ENCODE measurements at places on chromosomes 12 and 14.

DNA sequence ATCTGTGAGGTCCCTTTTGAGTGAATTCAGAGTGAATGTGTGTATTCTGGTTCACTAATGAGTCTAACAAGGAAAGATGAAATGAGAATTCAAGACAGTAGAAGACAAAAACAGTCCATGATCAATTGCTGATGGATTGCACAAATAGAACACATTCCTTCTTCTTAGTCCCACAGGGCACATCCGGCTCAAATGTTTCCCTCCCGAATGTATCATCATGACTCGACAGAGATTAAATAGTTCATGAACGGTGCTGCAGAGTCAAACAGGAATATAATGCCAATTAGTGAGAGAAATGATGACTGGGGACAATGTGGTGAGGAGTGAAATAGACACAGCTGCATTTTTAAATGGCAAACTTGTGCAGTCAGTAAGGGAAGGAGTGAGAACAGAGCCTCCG is 11.5 kb upstream of the SFSWAP start:
- no peak for DNase-seq
- no peaks in the 10 kb centered on the region for H3K4me1 ChIP-seq
- no peak overlapping the region for H3K4me3 ChIP-seq
- H3K36me3 ChIP-seq = no peaks in the 10 kb centered on the region

DNA sequence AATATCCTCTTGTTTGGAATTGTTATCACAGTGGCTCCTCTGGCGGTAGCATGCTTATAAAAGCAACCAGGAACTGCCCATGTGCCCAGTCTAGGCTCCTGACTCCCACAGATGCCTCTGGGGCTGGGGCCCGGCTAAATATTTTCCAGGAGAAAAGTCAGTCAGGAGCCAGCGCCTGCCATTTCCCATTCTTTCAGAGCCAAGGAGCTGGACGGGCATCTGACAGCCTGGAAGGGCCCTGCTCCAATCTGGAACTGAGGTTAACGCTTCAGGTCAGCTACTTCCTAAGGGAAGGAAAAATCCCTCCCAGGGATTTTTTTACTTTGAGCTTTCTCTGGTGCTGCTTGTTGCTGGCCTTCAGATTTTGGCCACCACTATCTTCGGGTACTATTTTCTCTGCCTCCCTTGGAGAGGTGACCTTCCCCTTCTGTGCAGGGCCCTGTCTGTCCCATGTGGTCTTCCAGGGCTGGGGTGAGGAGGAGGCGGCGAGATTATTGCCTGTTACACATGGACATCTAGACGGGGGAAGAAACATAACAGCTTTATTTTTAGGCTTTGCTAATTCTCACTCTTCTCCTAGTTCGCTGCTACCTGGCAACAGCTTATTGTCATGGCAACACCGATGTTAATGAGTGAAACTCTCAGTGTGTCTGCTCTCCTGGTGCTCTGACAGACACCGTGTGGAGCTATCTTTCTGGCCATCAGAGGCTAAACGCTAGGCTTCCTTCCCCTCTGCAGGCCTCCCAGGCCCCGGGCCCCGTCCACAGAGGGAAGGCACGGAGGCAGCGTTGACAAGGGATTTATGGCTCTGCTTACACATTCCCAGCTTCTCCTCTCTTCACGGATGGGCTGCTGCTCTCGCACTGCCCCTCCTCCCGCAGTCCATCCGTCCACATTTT is 160.4 kb downstream of the CACNA1C start:
- peaks cover 53% of the 10 kb centered on the region for H3K27me3 ChIP-seq
- no peak overlapping the region for H3K4me3 ChIP-seq
- no peak overlapping the region for H3K27ac ChIP-seq
- no peak for DNase-seq
- no peaks in the 10 kb centered on the region for H3K36me3 ChIP-seq

DNA sequence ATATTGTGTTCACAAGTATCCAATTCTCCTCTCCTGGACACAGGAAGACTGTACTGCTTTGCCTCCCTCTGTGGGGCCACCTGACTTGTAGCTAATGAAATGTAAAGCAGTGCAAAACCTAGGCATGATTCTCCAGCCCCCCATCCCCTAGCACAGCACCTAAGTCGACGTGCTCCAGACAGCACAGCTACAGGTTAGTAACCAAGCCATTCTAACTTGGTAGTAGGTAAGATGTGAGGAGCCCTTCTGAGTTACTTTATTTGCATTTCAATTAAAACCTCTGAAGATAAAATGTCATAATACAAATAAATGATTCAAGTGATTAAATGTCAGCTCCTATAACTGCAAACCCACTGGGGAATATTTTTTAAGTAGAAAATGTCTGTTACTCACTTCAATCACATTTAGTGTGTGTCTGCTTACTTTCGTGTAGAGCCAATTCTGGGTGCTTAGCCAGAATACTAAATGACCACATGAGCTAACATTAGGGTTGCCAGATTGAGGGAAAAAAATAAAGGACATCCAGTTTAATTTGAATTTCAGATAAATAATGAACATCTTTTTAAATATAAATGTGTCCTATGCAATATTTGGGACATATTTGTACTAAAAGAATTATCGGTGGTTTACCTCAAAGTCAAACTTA is 64.8 kb upstream of the HIF1A start:
- no peak overlapping the region for H3K27ac ChIP-seq
- H3K4me1 ChIP-seq = no peaks in the 10 kb centered on the region
- no peaks in the 10 kb centered on the region for H3K27me3 ChIP-seq

GRCh38 chr12:96514328-96514727 is 25.0 kb downstream of the CFAP54 start:
- no peaks in the 10 kb centered on the region for H3K27me3 ChIP-seq
- H3K36me3 ChIP-seq = peaks cover 9% of the 10 kb centered on the region
- peaks cover 4% of the 10 kb centered on the region for H3K4me1 ChIP-seq
- H3K4me3 ChIP-seq = no peak overlapping the region
- H3K27ac ChIP-seq = no peak overlapping the region

- peak; percentile 69 for DNase-seq
- H3K36me3 ChIP-seq = no peaks in the 10 kb centered on the region
- peaks cover 10% of the 10 kb centered on the region for H3K4me1 ChIP-seq
- peaks cover 23% of the 10 kb centered on the region for H3K27me3 ChIP-seq
- H3K27ac ChIP-seq = peak overlapping the region; percentile 83
Measured at GRCh38 chr12:4107436-4107878, 166.1 kb upstream of the CCND2 start.

GRCh38 chr14:94571395-94571794 is 9.8 kb upstream of the SERPINA5 start:
- DNase-seq = no peak
- no peaks in the 10 kb centered on the region for H3K27me3 ChIP-seq
- H3K4me3 ChIP-seq = no peak overlapping the region
- no peak overlapping the region for H3K27ac ChIP-seq
- H3K36me3 ChIP-seq = no peaks in the 10 kb centered on the region
- H3K4me1 ChIP-seq = no peaks in the 10 kb centered on the region

GRCh38 chr14:68574906-68575305 is 218.0 kb downstream of the ZFP36L1 start:
- H3K36me3 ChIP-seq = no peaks in the 10 kb centered on the region
- DNase-seq = no peak
- H3K27ac ChIP-seq = no peak overlapping the region
- H3K27me3 ChIP-seq = no peaks in the 10 kb centered on the region
- peaks cover 4% of the 10 kb centered on the region for H3K4me1 ChIP-seq
- H3K4me3 ChIP-seq = no peak overlapping the region

DNA sequence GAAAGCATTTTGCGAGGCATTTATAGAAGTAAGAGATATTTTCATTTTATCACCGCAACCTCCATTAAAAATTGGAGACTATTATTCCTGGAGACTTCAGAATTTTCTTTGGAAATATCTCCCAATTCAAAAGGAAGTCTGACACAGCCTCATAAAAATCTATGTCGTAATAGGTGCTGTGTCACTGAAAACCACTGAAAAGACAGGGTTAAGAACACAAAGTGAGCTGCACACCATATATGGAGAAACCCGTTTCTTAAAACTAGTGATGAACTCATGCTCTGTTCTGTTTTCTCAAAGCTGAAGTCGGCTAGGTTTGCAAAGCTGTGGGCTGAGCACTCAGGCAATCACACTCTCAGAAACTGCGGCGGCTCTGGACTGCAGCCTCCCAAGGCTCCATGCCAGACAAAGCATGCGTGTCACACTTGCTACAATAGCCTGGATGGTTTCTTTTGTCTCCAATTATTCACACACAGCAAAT is at the start of gene GLIPR1:
Gene GLIPR1 (plus strand): TSS at position 287 of the 481 bp plus-strand sequence. CDS start 126 bp downstream, at position 413.
- H3K4me3 ChIP-seq = peak within 1 kb of the TSS; percentile 67
- H3K4me1 ChIP-seq = peaks cover 50% of the 10 kb centered on the region
- H3K36me3 ChIP-seq = peaks cover 47% of the 10 kb centered on the region
- H3K27ac ChIP-seq = peak within 1 kb of the TSS; percentile 95

GRCh38 chr12:46801293-46801692 is 24.5 kb downstream of the SLC38A4 start:
- no peaks in the 10 kb centered on the region for H3K4me1 ChIP-seq
- H3K4me3 ChIP-seq = no peak overlapping the region
- DNase-seq = no peak
- H3K27ac ChIP-seq = no peak overlapping the region
- H3K36me3 ChIP-seq = no peaks in the 10 kb centered on the region

DNA sequence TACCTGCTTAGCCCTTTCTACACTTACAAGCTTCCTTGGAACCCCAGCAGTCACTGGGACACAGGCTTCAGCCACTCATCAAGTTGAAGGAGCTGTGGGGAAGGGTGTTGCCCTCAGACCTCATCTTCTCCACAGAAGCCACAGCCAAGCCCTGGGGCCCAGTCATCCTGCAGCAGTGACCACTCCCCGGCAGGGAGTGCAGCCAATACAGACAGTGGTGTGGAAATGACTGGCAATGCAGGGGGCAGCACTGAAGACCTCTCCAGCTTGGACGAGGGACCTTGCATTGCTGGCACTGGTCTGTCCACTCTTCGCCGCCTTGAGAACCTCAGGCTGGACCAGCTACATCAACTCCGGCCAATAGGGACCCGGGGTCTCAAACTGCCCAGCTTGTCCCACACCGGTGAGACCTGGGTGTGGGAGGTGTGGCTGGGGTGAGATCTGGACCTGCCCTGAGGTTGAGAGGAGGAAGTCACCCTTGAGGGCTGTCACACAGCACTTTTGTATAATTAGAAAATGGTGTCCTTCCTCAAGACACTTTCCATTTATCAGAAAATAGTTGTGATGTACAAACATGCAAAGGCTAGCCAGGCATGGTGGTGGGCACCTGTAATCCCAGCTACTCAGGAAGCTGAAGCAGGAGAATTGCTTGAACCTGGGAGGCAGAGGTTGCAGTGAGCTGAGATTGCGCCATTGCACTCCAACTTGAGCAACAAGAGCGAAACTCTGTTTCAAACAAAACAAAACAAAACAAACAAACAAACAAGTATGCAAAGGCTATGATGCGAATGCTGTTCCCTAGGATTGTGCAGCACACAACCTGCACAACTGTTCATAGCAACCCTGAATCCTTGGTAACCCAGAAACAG is 9.9 kb downstream of the GLI1 start:
- no peak for DNase-seq
- H3K27ac ChIP-seq = no peak overlapping the region
- H3K36me3 ChIP-seq = peaks cover 67% of the 10 kb centered on the region

DNA sequence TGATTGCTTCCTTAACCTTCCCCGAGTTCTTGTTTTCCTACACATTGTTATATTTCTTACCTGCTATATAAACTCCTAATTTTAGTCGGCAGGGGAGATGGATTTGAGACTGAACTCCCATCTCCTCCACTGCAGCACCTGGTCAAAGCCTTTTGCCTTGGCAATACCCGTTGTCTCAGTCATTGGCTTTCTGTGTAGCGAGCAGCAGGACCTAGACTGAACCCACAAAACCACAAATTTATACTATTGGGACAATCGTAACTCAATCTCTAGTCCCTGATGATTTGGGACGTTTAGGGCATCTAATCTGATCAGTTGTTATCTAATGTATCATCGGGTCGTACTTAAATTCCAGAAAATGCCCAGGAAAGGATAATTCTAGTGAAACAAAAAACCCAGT is 37.8 kb upstream of the BAZ1A start:
- peak overlapping the region; percentile 25 for H3K27ac ChIP-seq
- no peaks in the 10 kb centered on the region for H3K36me3 ChIP-seq
- no peak for DNase-seq
- no peaks in the 10 kb centered on the region for H3K27me3 ChIP-seq
- no peak overlapping the region for H3K4me3 ChIP-seq

- no peaks in the 10 kb centered on the region for H3K36me3 ChIP-seq
- no peak overlapping the region for H3K27ac ChIP-seq
- no peaks in the 10 kb centered on the region for H3K4me1 ChIP-seq
- no peak overlapping the region for H3K4me3 ChIP-seq
Measured at GRCh38 chr14:53840444-53840843, 116.2 kb downstream of the BMP4 start.

- H3K36me3 ChIP-seq = peaks cover 53% of the 10 kb centered on the region
- no peak for DNase-seq
- H3K4me3 ChIP-seq = no peak overlapping the region
- peaks cover 4% of the 10 kb centered on the region for H3K4me1 ChIP-seq
Measured at GRCh38 chr12:49030119-49030518, 11.5 kb upstream of the PRKAG1 start.

DNA sequence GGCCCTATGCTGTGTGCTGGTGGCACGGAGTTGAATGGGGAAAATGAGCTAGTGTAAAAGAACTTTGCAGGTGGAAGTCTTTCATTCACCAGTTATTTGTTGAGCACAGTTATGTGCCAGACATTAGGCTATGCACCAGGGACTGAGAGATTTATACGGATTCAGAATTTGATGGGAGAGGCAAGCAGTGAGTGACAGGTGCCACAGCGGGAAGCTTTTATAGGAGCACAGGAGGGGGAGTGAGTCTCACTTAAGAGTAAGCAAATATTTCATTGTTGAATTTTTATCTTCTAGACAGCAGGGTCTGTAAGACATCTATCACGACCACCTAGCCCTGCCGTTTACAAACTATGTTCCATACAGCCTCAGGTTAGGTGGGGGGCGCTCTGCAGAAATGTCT is 320.6 kb downstream of the SNAPC1 start:
- peaks cover 9% of the 10 kb centered on the region for H3K27me3 ChIP-seq
- H3K4me3 ChIP-seq = no peak overlapping the region
- H3K4me1 ChIP-seq = peaks cover 10% of the 10 kb centered on the region
- H3K27ac ChIP-seq = no peak overlapping the region
- no peaks in the 10 kb centered on the region for H3K36me3 ChIP-seq
- DNase-seq = no peak

DNA sequence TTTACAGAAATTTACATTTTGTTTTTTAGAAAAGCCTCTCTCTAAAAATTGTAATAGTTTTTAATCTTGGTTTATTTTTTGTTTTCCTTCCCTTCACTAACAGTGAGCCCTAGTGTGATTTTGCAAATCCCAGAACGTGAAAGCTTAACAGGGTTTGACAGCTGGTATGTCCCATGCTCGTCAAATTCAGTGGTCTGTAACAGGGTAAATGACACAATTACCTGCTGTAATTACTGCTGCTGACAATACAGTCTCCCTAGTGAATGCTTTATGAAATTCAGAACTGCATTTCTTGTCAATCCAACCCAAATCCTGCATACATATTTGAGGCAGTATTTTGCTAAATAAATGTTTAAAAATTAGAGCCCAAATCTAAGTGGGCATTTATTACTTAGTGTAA is 249.2 kb downstream of the NELL2 start:
- no peak overlapping the region for H3K4me3 ChIP-seq
- no peaks in the 10 kb centered on the region for H3K4me1 ChIP-seq
- no peaks in the 10 kb centered on the region for H3K36me3 ChIP-seq
- no peak for DNase-seq

Data from effector memory CD8-positive, alpha-beta T cell (primary cell).